ENCODE measurements at places on chromosomes 12 and 14. TPM values are rescaled to one million over a fixed set of nuclear protein-coding genes. Genes with fewer than 3 reads are reported as not detected.

DDHD1 gene
- 43.3 TPM for total RNA-seq

DNA sequence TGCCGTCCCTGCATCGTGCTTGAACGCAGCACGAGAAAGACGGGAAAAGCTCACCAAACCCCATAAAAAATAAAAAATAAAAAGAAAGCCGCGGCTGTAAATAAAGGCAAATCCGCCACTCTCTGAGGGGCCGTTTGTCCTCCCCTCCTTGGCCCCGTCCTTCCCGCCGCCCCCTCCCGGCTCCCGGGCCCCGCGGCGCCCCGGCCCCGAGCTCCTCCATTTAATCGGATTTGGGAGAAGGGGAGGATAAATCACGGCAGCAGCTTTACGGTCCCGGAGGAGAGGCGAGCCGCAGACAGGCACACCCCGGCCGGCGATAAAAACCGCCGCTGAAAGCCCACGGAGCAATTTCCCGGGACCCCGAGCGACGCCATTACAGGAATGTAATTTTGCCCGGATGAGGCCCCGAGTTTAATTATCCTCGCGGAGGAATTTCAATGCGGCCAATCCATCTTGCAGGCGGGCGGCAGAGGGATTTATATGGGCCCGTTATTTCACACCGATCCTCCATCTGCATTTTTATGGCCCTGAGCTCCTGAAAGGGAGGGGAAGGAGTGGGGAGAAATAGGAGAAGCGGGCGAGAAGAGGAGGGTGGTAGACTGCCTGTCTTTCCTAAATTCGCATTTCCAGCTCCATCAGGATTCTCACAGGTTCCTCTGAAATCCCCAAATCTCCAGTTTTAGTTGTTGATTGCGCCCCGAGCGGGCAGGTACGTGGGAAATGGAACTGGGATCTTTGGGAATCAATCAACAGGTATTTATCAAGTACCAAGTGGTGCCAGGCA is 1.3 kb upstream of the ATP5MC2 start:
- DNase-seq: no peak

- no peak for DNase-seq
Measured at GRCh38 chr14:29712601-29713000, 215.0 kb downstream of the PRKD1 start.

GRCh38 chr14:47596860-47597259 is 78.5 kb downstream of the MDGA2 start:
- no peak for DNase-seq

Data from OCI-LY7 (cell line).